ENCODE measurements at places on chromosomes 4 and X.
A peak's percentile ranks its signal among the peaks of the same experiment; 100 is the strongest.

GRCh38 chr4:26912069-26912468, 51.4 kb downstream of the STIM2 start:
- DNase-seq: no peak

- no peak for DNase-seq
These were observed 70.9 kb downstream of the INTS12 start for GRCh38 chr4:105637408-105638176.

- peak; percentile 2 for DNase-seq
These were observed 142.3 kb upstream of the F9 start for GRCh38 chrX:139388254-139388653.

DNA sequence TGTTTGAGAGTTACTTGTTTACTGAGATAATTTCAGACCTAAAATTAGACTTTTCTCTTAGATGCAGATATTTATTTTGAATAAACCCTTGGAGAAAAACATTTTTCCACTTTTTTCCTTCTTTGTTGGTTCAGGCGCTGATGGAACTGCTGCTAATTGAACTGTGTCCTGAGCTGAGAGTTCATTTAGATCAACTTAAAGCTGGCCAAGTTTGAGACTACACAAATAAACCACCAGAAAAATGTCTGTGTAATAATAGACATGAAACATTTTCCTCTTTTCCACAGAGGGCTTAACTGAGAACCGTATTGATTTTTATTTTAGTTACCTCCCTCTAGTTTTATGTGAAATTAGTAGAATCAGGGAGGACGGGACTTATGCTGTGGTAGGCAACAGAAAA, 32.5 kb downstream of the LRP2BP start:
- no peak for DNase-seq

GRCh38 chr4:148770848-148771247, 328.6 kb upstream of the NR3C2 start:
- no peak for DNase-seq

GRCh38 chrX:71510161-71510560, 22.7 kb upstream of the OGT start:
- DNase-seq: no peak

DNA sequence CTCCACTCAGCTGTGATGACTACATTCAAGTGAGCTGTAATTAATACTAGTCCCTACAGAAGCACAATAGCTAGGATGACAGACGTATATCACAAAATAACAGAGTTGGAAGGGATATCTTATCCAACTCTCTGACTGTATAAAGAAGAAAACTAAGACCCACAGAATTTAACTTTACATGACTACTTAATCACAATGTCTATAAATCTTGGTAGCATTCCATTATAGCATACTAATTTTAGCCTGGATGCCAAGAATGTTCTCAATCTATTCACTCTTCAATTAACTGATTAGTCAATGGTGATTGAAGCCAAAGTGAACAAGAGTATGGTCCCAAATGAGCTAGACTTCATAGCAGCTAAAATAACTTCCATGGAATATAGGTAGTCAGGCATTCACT, 31.2 kb downstream of the RPS6KA6 start:
- no peak for DNase-seq

GRCh38 chrX:104316739-104317138, 62.0 kb upstream of the ESX1 start:
- no peak for DNase-seq

DNA sequence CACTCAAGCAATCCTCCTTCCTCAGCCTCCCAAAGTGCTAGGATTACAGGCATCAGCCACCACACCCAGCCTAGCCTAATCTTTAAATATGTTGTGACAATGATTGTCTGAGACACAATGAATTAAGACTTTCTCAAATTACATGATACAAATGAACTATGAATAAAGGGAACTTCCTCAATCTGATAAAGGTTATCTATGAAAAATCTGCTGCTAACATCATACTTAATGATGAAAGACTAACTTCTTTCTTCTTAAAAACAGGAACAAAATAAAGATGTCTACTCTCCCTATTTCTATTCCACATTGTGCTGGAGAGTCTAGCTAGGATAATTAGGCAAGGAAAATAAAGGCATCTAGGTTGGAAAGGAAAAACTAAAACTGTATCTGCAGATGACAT, 60.0 kb downstream of the PDHA1 start:
- DNase-seq: no peak

DNA sequence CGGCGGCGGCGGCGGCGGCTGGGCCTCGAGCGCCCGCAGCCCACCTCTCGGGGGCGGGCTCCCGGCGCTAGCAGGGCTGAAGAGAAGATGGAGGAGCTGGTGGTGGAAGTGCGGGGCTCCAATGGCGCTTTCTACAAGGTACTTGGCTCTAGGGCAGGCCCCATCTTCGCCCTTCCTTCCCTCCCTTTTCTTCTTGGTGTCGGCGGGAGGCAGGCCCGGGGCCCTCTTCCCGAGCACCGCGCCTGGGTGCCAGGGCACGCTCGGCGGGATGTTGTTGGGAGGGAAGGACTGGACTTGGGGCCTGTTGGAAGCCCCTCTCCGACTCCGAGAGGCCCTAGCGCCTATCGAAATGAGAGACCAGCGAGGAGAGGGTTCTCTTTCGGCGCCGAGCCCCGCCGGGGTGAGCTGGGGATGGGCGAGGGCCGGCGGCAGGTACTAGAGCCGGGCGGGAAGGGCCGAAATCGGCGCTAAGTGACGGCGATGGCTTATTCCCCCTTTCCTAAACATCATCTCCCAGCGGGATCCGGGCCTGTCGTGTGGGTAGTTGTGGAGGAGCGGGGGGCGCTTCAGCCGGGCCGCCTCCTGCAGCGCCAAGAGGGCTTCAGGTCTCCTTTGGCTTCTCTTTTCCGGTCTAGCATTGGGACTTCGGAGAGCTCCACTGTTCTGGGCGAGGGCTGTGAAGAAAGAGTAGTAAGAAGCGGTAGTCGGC, 528 bp downstream of the FMR1 start:
- peak; percentile 49 for DNase-seq

DNA sequence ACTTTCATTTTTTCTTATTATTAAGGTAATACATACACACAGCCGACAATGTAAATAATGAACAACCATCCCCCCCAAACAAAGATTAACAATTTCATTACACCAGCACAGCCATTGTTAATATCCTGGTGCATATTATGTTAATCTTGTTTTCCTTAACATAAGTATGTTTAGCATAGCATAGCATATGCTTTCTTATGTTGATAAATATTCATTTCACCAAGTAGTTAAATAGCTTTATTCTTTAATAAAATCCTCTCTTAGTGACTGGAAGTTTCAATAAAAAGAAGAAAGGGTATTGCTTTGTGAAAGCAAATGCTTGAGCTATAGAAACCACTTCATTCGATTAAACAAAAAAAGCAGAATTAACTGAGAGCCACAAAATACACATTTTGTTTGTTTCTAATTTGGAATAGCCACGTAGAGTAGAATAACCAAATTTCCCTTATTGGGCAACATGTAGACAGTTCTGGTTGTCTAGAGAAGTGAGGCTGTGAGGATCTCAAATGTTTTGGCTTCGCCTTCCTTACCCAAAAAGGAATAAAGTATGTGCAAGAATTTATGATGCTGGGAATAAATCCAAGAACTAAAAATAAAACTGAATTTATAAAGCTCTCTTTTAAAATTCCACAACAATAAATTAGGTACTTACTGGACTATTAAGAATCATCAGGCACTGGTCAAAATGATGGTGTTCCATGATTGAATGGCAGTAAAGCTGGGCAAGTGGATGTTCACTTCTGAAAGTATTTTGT, 118.0 kb downstream of the PDE5A start:
- DNase-seq: no peak

GRCh38 chr4:21198683-21199082, 498.4 kb downstream of the PACRGL start:
- DNase-seq: peak; percentile 25

- no peak for DNase-seq
These were observed 429.2 kb upstream of the TRAM1L1 start for GRCh38 chr4:117514391-117515175.

DNA sequence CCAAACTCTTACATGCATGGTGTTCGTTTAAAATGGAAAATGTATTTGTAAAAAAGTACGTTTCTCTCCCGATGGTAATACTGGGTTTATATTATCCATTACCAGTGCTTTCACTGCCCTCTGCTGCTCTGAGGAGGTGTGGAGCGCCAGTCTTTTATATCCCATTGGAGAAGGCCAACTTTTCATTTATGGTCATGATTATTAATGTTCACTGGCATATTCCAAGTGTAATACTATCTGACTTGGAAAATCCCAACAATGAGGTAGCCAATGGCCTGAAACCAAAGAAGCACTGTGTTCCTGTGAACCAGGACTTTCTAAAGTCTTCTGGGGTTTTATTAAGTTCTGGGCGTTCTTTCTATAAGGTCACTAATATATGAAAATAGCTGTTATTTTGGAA, 80.7 kb downstream of the SYNPO2 start:
- peak; percentile 56 for DNase-seq

Data from GM23338 (cell line).